Activated CD8-positive, alpha-beta T cell treated with anti-CD3 and anti-CD28 coated beads for 36 hours (primary cell): ENCODE measurements at places on chromosomes 1 and 21. TPM values are rescaled to one million over a fixed set of nuclear protein-coding genes. Genes with fewer than 3 reads are reported as not detected.

DNA sequence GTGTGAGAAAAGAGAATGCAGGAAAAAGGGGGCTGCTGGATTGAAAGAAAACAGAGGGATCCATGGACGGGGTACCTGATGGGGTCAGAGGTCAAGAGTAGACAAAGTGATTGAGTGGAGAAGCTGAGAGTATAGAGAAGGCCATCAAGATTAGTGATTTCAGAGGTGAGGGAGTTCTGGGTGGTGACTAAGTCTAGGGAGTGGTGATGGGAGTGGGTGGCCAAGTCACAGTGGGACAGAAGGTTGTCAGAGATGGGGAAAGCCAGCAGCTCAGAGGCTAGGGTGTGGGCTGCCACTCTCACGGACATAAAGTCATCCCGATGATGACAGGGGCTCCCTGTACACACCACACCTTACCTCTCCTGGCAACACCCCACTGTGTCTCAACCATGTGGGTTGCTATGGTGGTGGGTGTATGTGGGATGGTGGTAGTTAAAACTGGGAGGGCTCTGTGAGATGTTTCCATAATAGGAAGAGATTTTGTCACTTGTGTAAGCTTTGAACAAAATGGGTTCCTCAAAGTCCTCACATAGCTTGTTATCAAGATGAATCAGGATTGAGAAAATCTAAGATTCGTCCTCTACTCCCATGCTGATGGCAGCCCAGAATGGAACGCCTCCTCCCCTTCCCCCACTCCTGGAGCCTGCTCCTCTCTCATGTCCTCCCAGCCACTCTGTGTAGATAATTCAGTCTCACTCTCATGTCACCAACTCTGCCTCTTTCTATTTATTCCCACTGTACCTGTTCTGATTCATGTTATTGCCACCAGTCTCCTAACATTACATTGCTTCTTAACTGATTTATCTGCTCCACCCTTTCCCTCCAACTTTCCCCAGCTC lies 20.3 kb upstream of the CSF1 start:
- peak; percentile 82 for DNase-seq

DNA sequence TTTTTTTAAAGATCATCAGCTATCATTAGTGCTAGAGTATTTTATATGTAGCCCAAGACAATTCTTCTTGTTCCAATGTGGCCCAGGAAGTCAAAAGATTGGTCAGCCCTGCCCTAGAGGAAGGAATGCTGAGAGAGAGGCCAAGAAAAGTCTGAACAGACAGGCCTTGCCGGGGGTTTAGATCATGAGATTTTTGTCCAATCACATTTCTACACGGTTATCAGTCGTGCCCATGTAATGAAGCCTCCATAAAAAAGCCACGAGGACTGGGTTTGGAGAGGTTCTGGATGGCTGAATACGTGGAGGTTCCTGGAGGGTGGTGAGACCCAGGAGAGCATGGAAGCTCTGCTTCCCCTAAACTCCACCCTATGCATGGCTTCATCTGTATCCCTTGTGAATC lies 24.3 kb upstream of the ENO1 start:
- no peak for DNase-seq

DNA sequence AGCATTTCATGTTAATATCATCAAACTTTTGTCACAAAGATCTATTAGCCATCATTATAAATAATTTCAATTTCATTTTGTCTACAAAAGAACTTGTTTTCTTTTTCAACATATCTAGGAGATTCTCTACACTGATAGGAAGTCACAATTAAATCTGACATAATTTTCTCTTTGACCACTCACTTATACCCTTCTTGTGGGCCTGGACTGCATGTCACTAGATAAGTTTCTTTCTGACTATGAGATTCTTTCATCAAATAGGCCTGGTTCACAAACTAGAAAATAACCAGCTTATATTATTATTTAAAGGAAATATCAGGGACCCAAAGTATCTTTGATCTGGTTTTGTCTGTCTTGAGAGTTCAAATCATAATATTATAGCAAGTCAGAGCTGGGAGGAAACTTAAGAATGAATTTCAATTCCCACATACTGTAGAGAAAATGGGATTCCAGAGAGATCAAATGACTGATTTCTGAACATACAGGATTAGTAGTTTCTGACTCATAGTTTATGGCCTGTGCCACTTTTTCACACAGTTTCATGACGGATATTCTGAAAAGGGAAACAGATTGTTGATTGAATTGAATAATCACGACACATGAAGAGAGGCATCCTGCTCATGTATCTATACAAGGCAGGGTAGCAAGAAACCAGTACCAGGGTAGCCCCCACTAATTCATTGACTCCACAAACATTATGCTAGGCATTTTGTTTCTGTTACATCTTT lies 355.8 kb downstream of the GPATCH2 start:
- DNase-seq = no peak

The ADORA1 gene
- not detected for total RNA-seq

DNA sequence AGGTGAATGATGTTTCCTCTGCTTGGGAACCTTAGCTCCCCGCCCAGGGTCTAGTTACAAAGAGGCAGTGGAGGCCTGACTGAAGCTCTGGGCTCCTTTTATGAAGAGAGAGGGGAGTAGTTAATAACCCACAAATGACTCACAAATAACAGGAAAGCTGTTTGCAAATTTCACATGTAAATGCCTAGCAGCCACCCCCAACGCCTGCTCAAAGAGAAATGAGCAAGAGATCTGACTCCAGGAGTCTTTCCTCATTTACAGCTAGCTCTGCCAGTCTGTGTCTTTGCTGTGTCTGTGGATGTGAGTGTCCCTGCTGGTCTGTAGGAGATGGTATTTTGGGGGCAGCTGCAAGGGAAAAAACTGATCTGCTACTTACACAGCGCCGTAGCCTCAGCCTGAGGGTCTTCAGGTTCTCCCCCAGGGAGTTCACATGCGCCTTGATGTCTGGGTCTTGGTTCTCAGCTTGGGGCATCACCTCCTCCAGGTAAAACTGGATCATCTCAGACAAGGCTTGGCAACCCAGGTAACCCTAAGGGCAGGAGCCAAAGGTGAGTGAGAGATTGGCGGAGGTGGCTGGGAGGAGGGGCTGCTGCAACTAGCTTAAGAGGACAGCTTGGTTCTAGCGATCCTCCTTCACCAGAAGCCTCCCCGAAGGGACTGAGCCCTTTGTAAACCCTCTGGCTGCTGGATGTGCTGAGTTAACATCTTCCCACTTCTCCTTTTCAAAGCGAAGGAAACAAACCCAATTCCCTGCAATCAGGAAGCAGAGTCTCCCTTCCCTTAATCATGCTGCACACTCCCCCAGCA lies at the start of gene IL19:
IL19 (plus strand) TSS at position 243 of the 807 bp plus-strand sequence. CDS start 65,890 bp downstream, outside the sequence.
- DNase-seq = peak; percentile 49

The TMIGD3 gene
- not detected for total RNA-seq

The LCE1D gene
- not detected for total RNA-seq

The LCE6A gene
- not detected for total RNA-seq

The ENTREP3 gene
- total RNA-seq = 41.1 TPM

DNA sequence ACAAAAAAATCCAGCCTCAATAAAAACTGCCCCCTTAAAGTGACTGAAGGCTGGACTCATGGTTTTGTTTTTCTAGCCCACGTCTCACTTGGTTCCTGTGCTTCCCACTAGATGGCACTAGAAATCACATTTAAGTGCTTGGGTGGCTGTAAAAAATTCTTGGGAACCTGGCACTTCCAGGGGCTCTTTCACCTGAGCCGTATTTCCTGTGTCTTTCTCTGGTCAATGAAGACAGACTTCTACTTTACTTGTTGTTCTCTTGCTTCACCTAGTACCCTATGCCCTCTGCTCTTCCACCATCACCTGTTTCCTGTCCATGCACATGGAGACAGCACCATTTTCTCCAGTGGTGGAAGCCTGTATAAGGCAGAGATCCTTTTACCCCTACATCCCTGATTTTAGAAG lies 20.0 kb downstream of the METTL13 start:
- peak; percentile 14 for DNase-seq

GRCh38 chr1:22387919-22388580 lies 63.6 kb upstream of the ZBTB40 start:
- no peak for DNase-seq

DNA sequence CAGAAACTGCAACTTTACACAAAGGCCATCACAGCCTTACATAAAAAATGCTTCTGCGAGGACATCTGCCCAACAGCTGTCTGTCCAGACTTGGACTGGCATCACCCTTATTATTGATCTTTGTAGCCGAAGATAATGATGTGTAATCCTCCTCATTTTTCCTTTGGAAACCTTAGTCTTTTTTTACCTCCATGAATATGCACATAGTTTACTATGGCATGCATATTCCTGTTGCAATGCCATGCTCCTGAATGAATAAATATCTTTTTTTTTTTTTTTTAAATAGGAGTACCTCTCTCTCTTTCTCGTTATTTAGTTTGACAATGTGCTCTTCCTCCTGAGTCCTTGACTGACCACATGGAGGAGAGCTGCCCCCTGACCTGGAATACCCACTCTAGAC lies 409.6 kb upstream of the USP24 start:
- DNase-seq = no peak

DNA sequence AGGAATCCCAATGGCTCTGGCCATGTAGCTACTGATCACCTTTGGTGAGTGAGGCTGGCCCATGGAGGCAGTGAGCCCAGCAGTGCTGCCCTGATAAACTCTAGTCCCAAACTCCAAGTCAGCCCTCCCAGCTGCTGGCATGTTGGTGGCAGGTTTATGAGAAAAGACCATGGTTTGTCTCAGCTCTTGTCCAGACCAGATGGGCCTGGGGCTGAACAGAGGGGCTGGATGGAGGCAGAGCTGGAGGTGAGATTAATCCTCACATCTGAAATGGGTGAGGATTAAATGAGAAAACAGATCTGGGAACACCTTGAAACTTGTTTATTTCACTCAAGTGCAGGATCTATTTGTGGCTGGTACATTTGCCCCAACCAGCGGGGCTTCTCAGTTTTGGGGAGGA lies 3.2 kb downstream of the TMEM269 start:
- DNase-seq = no peak

The PPIAL4G gene
- not detected for total RNA-seq

GRCh38 chr1:71502006-71502405 lies 421.2 kb upstream of the ZRANB2 start:
- DNase-seq = no peak

- DNase-seq = no peak
Observed at GRCh38 chr21:34992736-34993398, 56.2 kb downstream of the RUNX1 start.

The PARS2 gene
- 6.0 TPM for total RNA-seq

The TCHH gene
- not detected for total RNA-seq

The NCAM2 gene
- total RNA-seq = not detected

GRCh38 chr1:81121306-81121705 lies 679.4 kb upstream of the ADGRL2 start:
- no peak for DNase-seq

DNA sequence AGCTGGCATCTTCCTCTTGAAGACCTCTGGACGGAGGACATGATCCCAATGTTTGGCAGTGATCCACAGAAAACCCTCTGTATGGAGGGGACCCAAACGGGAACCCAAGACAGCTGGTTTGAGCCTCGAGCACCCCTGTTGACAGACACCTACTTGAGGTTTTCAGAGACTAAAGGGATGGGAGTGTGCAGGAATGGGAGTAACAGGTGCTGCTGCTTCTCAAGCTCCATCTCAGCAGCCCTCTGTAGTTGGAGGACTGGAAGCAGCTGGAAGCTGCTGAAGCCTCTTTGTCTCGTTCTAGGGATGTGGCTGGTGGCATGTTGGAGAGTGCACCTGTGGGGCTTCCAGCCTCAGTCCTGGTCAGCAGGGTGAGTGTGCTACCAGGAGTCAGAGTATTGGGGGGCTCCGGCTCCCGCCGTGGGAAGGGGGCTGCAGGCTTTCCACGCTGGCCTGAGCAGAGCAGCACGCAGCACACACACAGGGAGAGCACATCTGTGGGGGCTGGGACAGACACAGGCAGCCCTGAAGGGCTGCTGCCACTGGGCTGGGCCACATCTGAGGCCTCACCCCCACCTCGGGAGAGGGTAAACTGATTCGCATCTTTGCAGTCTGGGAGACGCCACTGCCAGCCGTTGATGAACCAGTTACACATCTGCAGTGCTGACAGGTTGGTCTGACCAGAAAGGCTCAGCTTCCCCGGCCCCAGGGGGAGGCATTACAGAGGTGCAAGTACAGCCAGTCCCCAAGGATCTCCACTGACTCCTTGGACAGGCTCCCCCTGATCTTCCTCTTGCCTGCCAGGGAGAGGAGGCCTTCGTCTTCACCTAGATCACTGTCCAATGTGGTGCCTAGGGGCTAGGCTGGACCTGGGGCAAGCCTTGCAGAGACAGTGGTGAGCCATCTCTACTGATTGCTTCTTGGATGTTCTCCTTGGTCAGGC lies 56.6 kb downstream of the ADSS2 start:
- no peak for DNase-seq

The PTPN22 gene
- 56.0 TPM for total RNA-seq

GRCh38 chr1:77048615-77049005 lies 170.6 kb downstream of the PIGK start:
- DNase-seq = no peak

The MYBPH gene
- total RNA-seq = not detected

- DNase-seq = no peak
Observed at GRCh38 chr1:77643456-77643855, 39.0 kb downstream of the ZZZ3 start.

DNA sequence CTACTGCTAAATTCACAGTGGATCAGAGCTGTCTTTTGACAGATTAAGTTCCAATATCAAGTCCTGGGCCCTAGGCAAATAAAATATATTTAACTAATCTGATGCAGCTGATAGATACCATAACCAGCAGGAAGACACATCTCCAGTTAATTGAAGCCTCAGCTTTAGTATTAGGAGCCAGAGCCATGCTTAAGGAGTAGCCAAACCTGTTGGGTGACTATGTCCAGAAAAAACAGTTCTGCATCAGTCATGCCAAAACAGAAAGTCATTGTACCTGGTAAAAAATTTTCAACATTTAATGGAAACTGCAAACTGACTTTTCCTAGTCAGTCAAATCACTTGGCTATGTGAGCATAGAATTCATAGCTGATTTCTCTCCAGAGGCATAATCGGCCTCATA lies 200.5 kb upstream of the RUNX1 start:
- no peak for DNase-seq

The RGS13 gene
- not detected for total RNA-seq

- DNase-seq = no peak
Observed at GRCh38 chr1:44359234-44359935, 4.3 kb upstream of the ERI3 start.

The LDLRAD1 gene
- not detected for total RNA-seq

The FYB2 gene
- not detected for total RNA-seq

The SASS6 gene
- total RNA-seq = 13.6 TPM

DNA sequence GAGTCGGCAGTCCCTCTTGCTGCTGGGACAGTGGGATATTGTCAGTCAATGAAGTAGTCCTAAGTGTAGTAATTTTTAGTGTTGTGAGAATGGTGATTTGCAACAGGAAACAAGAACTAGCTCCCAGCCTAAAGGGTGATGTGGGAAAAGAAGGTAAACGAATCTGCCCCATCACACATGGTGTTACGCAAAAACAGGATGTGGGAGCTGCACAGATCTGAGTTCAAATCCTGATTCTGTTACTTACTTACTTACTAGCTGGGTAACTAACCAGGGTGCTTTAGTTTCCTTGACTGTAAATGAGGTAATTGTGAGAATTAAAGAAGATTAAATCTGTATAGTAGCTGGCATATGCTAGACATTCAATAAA lies 22.3 kb downstream of the NAV1 start:
- DNase-seq = no peak
